Stimulated activated CD4-positive, alpha-beta T cell treated with anti-CD3 and anti-CD28 coated beads, Interleukin-12 subunit alpha, Interleukin-12 subunit beta, amount 100 ng/mL, for 24 hours (primary cell): ENCODE measurements at places on chromosomes 4 and X.

- DNase-seq: no peak
Measured at GRCh38 chr4:11313157-11313943, 115.3 kb downstream of the HS3ST1 start.

GRCh38 chr4:83569429-83569828 is 33.5 kb downstream of the GPAT3 start:
- DNase-seq: no peak

DNA sequence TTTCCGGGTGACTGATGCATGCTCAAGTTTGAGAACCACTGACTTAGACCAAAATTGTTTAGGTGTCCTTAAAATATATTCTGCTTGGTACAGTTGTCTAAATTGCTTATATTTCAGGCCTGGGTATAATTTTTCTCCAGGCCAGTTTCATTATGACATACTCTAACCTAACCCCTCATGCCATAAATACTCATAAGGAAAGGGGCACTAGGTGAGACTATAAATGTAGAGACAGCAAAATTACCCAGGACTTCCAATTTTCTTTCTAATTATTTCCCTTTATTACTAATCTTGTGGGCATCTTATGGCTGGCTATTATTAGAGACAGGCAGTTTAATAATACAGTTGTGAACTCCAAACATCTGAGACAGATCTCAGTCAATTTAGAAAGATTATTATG is 150.2 kb downstream of the RRAGB start:
- DNase-seq: no peak

DNA sequence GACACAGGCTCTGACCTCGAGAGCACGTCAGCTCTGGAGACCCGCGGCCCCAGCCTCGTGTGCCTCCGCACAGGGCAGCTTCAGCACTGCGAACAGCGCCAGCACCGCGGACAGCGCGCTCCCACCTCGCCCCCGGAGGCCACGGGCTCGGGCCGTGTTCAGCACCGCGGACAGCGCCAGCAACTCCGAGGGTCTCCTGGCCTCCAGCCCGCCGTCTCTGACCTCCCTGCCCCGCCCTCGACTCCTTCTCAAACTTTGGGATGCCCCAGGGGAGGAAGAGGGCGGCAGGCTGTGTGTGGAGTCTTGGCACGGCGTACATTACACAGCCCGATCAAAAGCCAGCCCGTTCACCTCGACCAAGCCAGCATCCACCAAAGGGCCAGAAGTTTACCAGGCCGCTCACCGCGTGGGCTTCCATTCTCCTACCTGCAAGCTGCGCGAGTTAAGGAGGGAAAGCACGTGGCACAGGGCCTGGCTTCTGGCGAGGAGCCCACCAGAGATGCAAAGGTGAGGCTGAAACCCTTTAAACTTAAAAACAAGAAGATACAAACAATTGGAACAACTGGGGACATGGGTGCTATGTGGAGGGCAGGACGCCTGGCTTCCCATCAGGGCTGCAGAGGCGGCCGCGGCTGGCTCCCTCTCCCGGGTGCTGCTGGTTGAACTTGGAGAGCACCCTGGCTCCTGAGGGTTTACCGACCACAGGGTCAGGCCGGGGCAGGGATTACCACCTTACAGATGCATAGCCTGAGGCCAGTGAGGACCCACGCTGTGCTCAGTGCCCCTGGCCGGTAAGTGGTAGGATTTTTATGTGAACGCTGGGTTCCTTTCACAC is 4.5 kb upstream of the NKX1-1 start:
- no peak for DNase-seq

- DNase-seq: no peak
Measured at GRCh38 chrX:4655743-4656142, 942.3 kb upstream of the PRKX start.

DNA sequence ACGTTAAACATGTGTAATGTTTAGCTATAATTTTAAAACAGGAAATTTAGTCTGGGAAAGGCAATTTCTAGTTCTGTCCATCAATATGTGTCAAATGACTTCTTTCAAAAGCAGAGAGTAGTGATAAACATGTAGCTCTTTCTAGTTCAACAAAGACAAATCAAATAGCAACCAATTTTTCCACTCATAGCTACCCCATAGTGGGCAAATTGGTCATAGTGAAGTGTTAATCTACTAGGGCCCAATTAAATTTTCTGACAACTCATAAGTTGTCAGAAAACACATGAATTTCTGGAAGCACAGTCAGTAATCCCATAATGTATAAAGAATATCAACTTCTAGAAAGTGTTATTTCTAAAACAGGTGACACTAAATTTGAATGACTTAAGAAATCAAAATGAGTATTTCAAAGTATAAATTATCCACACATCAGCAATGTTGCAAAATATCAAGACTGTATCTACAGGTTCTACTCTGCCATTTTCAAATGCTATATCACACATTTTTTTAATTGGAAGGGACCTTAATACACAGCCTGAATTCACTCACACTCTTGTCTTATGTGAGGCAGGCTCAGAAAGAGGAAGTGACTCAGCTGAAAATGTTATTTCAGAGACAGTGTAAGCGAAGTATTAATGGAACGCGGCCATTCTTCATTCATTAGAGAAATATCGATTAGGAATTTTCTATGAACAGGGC is 7.7 kb downstream of the OCIAD2 start:
- DNase-seq: no peak

DNA sequence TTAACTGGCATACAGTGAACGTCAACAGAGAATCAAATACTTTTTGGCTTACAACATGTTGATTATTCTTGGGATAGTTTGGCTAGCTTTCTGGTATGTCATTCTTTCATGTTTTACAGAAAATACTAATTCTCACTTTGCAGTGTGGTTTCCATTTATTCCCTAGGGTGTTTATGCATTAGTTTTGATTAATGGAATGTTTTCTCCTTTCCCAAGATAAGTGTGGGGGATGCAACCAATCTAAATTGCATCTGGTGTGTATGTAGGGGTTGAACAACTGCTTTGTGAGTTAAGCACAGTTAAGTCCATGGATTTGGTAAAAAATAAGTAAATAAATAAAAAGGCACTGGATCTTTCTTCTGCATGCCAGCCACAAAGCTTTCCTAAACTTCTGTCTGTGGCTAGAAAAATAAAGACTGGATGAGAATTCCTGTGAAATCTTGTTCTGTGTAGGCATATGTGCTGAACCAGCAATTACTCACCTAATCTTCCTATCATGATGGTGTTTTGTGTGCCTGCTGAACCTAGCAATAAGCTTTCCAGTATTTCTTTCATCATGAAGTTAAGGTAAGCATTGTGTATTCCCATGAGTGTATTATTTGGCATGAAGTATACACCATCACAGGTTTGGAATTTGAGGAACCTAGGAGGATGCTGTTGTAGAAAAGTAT is 50.6 kb upstream of the TENM3 start:
- no peak for DNase-seq

- peak; percentile 36 for DNase-seq
Measured at GRCh38 chrX:48897157-48897624, 377 bp downstream of the TIMM17B start.

GRCh38 chrX:2430265-2430825 is 70.4 kb downstream of the DHRSX start:
- DNase-seq: no peak

- DNase-seq: no peak
Measured at GRCh38 chr4:6941796-6942195, 32.2 kb downstream of the TBC1D14 start.

DNA sequence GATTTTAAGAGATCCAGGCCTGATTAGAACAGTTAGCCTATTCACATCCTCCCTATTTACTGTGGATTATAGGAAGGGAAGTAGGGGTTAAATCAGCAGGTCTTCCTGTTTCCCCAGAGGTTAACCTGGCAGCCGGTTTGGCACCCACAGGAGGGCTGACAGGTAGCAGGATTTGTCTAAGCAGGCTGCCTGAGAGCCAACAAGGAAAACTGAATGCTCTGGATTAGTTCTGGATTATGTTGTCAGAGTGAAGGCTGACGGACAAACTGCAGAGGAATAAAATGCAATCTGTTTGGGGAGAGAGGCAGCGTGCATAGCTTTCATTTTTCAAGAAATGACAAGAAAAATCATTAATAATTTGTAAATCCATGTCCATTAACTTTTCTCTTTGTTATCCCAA is 397.1 kb upstream of the FAM241A start:
- no peak for DNase-seq

DNA sequence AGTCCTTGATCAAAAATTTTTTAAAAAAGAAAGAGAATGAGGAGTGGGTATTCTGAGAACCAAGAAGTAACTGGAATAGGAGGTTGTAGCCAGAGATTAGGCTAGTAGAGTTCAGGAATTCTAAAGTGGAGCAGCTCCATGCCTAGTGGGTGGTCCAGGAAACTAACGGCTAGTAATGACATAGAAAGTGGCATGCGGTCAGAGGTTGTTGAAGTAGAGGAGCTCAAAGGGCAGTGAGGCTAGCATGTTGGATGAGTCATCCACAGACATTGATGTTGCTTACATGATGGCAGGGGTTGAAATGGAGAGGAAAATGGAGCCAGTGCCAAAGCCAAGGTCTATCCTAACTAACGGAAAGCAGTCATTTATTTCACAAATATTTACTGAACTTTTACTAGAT is 42.1 kb downstream of the TEX13B start:
- DNase-seq: no peak

- DNase-seq: no peak
Measured at GRCh38 chr4:89175611-89176010, 64.3 kb downstream of the TIGD2 start.

DNA sequence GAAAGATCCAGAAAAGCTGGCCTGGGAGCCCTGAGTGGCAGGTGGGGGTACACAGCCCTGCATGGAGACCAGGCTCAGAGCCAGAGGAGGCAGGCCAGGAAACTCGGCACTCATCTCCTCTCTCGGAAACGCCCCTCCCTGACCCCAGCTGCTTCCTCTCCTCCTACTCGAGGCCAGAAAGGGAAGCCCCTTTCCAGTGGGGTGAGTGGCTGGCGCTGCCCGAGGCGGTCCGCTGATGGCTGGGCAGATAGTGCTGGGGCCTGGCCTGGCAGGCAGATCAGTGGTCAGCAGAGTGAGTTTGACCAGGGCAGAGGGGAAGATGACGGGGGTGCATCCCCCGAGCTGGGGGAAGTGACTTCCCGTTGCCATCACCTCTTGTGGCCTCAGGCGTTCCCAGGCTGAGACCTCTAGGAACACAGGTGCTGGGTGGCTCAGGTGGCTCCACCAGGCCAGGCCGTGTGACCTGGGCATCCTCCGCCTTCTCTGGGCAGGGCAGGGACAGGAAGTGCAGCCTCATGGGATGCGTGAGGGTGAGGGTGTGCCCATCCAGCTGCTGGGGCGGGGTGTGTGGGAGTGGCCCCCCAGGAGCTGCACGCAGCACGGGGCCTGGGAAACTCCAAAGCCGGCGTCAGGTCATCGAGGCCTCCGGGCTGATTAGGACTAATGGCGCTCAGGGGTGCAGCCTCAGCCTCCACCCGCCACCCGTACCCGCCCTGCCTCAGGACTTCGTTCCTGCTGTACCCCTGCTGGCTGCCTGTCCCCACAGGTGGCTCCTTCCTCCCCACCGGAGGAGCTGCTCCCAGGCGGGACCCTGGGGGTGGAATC is 5.7 kb downstream of the SH3BP2 start:
- peak; percentile 58 for DNase-seq

GRCh38 chrX:121256647-121257046 is 209.2 kb downstream of the GLUD2 start:
- DNase-seq: no peak

GRCh38 chr4:3442959-3443749 is 1.4 kb downstream of the HGFAC start:
- DNase-seq: peak; percentile 56

- DNase-seq: no peak
Measured at GRCh38 chrX:8043121-8043520, 115.9 kb upstream of the PNPLA4 start.

- DNase-seq: no peak
Measured at GRCh38 chr4:165682611-165683010, 190.4 kb upstream of the TLL1 start.

DNA sequence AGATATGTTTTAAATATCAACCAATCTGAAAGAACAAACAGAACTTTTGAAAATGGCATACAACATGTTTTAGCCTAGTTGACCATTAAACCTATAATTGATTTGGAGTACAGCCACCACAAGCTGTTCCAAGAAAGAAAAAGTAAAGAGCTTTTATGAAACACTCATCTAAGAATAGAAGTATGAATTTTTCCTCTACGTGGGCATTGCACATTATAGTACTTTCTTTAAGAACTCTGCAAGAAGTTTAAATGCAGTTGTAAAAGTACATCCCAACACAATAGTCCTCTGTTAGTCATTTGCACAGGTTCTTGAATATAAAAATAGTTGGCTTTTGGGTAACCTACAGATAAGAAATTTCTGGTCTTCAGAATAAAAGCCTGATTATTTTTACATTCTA is 933.6 kb upstream of the ADGRL3 start:
- DNase-seq: no peak

GRCh38 chr4:25246680-25247611 is 13.1 kb downstream of the PI4K2B start:
- DNase-seq: no peak

DNA sequence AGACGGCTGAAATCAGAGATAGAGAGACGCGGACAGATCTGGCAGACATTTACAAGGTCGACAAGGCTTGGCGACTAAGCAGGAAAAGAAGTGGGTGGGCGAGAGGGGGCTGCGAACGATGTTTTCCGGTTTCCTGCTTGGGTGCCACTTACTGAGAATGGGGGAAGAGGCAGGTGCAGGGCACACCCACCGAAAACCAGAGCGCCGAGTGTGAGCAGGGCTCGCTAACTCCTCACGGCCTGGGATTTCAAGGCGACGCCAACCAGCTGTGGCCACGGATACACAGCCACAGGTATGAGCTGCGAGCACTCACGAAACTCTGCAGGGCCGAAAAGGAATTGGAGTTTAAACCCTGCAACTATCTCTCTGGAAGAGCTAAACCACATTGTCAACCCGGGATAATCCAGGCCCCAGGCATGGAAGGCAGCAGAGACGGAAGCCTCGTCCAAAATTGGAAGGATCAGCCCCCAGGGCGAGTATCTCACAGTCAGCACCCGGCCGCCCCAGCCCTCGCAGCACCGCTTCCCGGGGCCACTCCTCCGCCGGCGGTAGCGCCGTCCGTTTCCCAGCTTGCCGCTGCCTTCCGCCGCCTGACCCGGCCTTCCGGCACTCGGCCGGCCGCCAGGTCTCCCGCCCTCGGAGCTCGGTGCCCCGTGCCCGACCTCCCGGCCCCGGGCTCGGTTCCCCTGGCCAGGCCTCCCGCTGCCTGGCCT is 778 bp downstream of the CASP3 start:
- DNase-seq: peak; percentile 32
